ENCODE measurements at places on chromosomes 4 and X.

- no peak for DNase-seq
These were observed 39.6 kb downstream of the NUDT11 start for GRCh38 chrX:51456814-51457213.

- no peak for DNase-seq
These were observed 13.7 kb downstream of the SCD5 start for GRCh38 chr4:82784681-82785610.

DNA sequence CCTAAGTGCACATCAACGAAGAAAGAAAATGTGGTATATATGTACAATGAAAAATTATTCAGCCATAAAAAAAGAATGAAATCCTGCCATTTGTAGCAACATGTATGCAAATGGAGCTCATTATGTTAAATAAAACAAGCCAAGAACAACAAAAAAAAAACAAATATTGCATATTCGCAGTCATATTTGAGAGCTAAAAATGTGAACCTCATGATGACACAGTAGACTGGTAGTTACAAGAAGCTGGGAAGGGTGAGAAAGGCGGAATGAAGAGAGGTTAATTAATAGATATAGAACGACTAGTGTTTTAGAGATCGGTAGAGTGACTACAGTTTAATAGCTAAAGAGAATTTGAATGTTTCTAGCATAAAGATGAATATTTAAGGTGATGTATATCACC lies 89.2 kb downstream of the PDS5A start:
- no peak for DNase-seq

GRCh38 chrX:13684361-13684760 lies 4.6 kb upstream of the RAB9A start:
- DNase-seq = no peak

DNA sequence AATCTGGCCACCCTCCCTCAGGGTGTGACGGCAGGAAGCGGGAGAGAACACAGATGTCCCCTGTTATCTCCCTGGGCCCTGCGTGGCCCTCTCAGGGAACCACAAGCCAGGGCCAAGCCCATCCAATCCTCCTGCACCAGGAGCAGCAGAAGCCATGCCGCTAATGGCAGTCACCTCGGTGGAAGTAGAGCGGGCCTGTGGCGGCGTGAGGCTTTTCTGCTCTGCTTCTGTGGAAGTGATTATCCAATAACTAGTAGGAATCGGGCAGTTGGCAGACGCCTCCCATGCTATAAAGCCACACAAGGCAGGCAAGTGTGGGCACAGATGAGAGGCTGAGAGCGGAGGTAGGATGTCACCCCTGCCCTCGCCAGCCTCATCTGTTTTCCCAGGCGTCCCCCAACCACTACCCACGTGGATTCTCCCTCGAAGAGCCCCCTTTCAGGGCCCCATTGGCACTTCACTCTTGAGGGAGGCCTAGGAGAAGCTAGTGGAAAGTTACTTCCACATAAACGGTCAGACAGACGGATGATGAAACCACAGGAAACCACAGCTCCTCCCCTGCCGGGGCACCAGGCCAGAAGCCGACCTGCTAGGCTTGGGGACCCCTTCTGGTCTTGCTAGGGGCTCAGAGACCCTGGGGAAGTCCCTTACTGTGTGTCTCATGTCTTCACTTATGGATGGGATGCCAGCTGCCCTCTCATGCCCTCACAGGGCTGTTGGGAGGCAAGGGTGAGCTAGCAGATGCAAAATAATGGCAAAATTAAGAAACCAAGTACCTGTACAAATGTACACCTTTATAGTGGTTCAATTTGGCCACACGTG lies 18.8 kb upstream of the TMSB4X start:
- DNase-seq = peak; percentile 50

DNA sequence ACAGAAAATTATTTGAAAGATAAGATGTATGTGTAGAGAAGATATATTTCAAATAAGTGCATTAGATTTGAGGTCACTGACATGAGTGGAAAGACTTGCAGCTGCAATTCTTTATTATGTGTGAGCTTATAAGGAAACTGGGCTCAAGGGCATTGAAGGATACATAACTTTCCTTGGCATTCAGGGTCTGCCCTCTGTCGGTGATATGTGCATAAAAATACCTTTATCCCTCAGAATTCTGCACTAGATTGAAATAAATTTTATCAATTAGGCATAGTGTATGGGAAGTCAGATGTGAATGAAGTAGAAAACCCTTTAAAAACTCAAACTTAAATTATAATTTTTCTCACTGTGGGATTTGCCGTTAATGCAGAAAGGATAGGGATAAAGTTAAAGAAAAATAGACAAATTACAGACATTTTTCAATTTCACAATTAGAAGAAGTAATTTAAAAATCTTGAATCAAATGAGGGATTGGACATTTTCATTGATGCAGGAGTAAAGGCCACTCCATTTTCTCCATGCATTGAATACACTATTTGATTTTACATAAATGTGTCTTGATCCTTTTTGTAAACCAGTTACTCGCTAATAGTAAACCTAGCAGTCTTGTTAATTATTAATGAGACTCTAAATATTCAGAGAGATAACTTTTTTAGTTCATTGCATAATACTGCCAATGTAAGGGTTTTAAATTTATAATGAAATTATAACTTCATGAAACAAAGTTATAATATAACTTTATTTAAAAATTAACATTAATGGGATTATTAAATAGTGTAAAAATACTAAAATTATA lies 21.0 kb upstream of the ETNPPL start:
- DNase-seq = no peak

- no peak for DNase-seq
These were observed 251.6 kb downstream of the CBR4 start for GRCh38 chr4:168758351-168758876.

DNA sequence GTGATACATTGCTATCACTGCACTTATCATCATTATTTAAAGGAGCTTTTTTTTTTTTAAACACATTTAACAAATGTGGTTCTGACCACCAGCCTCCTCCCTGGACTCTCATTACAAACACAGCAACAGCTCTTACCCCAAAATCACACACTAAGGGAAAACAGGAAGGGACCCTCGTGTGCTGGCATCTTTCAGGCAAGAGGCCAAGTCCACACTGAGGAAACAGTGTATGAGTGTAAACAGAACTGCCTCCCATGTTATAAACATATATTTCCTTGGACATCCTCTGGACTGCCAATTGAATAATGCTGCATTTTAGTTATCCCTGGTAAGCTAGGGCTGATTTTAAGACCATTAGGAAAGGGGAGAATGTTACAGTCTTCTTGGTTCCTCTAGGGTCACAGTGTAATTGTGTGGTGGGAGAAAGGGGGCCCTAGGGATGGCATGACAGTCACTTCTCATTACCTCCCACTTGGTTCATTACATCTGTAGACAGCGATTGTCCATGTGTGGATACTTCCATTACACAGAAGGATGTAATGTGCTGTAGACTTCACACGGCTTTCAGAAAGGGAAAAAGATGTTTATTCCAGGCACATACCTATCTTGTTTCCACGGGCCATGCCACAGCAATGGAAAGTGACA lies 244.6 kb upstream of the TET2 start:
- no peak for DNase-seq

GRCh38 chr4:156971165-156971675 lies 379 bp downstream of the PDGFC start:
- DNase-seq = no peak

- peak; percentile 74 for DNase-seq
These were observed 10.7 kb downstream of the MED12 start for GRCh38 chrX:71128915-71129765.

- DNase-seq = no peak
These were observed 88.2 kb downstream of the ADGRA3 start for GRCh38 chr4:22427675-22428074.

DNA sequence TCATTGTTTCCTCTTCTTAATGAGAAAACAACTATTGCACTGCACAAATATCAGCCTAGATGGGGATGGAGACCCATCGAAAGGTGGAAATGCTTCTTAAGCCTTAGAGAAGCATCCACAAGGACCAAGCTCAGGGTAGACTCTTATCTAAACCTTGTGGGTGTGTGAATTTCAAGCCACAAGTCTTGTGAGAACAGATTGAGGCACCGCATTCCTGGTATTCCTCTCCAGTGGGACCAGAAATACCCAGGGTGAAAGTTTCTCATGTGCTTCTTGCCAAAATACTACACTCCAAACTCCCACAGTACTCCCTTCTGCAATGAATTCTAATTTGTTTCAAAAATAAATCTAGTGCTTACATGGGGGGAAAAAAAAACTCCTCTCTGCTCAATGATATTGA lies 375.6 kb downstream of the PDGFC start:
- no peak for DNase-seq

DNA sequence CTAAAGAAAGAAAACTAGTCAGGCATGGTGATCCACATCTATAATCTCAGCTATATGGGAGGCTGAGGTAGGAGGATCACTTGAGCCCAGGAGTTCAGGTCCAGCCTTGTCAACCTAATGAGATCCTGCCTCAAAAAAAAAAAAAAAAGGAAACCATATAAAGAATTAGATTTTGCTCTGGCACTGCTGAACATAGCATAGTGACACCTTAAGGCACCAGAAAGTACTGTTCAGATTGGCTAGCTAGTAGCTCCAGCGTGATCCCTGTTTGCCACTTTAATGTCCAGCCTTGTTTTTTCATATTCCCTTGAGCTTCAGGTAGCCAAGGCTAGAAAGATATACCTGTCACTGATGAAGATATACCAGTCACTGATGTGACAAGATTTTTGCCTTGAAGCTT lies 34.1 kb downstream of the EXOC1 start:
- DNase-seq = no peak

- DNase-seq = no peak
These were observed 17.6 kb downstream of the UNC5C start for GRCh38 chr4:95531141-95531540.

GRCh38 chrX:17633546-17633945 lies 103.7 kb upstream of the SCML1 start:
- no peak for DNase-seq

- peak; percentile 2 for DNase-seq
These were observed at the start of gene IL13RA1 for GRCh38 chrX:118726887-118727685. Gene IL13RA1 (plus strand): TSS chrX:118727606. CDS start chrX:118727639, 33 bp downstream.

DNA sequence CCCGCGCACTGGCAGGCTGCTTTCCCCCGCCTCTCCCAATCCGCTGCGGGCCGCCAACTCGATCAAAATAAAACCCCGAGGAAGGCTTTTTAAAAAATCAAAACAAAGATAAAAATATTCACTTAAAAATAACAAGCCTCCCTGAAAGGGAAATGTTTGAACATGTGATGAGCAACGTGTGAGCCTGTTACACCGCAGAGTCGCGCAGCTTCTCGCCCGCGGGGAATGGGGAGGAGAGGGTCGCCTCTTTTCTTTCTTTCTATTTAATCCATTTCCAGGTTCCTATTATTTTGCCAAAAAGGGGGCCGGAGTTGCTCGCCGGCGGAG lies 326.0 kb upstream of the F9 start:
- no peak for DNase-seq

DNA sequence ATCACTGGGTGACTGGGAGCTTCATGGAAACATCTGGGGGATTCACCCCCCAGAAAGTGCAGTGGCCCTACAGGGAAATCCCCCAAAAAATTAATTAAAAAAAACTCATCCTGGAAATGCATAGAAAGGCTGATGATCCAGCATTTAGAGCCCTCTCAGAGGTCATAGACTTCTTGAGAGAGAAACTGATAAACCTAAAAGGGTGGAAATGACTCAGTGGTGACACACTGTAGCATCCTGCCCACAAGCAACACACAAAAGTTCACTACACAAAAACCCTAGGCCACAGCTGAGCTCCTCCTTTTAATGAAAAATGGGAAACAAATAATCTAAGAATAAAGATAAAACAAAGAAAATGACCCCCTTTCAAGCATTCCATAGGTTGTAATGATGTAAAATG lies 911.5 kb downstream of the GLUD2 start:
- no peak for DNase-seq

- DNase-seq = no peak
These were observed 46.3 kb upstream of the LEF1 start for GRCh38 chr4:108215055-108215454.

- DNase-seq = no peak
These were observed 4.9 kb upstream of the PPEF1 start for GRCh38 chrX:18702362-18703195.

DNA sequence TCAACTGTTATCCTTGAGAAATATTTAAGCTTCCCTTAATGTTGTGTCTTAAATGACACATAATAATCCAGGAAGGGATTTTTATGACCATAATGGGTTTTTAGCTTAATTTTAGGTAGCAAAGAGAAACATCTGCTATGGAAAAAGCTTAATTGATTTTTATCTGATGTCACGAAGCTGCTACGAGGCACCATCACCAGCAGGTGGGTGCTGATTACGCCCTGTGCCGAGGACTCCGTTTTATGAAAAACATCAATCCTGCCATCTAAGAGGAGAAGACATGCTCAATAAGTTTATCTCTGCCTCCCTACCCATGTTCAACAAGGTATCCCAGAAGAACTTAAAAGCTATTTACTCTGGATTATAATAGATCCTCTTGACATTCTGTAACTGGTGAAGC lies 280.6 kb upstream of the ZFP42 start:
- DNase-seq = no peak

Measured in stimulated activated CD4-positive, alpha-beta T cell treated with anti-CD3 and anti-CD28 coated beads, Interleukin-4, amount 100 ng/mL, for 1 hour (primary cell).